ENCODE measurements at places on chromosomes 12 and 14. TPM values are rescaled to one million over a fixed set of nuclear protein-coding genes. Genes with fewer than 3 reads are reported as not detected.

- no peaks in the 10 kb centered on the region for H3K36me3 ChIP-seq
- no peaks in the 10 kb centered on the region for H3K4me1 ChIP-seq
- no peak for DNase-seq
- no peak overlapping the region for H3K4me3 ChIP-seq
- H3K27ac ChIP-seq = no peak overlapping the region
Measured at GRCh38 chr14:99315197-99315596, 43.2 kb upstream of the BCL11B start.

DNA sequence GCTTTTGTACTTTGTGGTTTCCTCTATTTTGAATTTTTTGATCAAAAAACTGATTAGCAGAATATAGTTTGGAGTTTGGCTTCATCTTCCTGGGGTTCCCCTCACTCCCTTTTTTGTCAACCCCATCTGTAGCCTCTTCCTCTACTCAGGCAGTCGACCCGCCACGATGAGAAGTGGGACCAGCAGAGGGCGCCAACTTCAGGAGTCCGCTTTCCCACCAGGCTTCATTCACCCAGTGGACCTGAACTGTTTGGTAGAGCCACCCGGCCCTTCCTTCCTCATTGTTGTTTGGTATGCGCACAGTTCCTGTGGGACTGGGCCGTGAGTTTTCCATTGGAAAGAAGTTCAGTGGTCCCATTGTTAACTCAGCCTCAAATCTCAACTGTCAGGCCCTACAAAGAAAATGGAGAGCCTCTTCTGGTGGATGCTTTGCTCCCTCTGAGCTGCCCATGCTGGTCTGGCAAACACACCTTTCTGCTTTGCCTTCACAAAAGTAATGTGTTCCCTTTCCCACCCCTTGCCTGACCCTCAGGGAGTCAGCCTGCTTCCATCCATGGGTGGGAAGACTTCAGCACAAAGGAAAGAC lies 21.7 kb downstream of the TMBIM6 start:
- H3K27ac ChIP-seq = no peak overlapping the region
- no peak overlapping the region for H3K4me3 ChIP-seq

GRCh38 chr12:22255097-22255496 lies 79.4 kb downstream of the ST8SIA1 start:
- no peak overlapping the region for H3K4me3 ChIP-seq
- H3K4me1 ChIP-seq = no peaks in the 10 kb centered on the region
- H3K27ac ChIP-seq = no peak overlapping the region
- no peaks in the 10 kb centered on the region for H3K27me3 ChIP-seq
- DNase-seq = no peak
- H3K36me3 ChIP-seq = no peaks in the 10 kb centered on the region

Gene RIPK3
- total RNA-seq = 20.6 TPM

Gene CCDC175
- not detected for total RNA-seq
